NCI-H1694 (cell line): ENCODE measurements at places on chromosomes 4 and X.

GRCh38 chr4:121696170-121696580 lies 605 bp downstream of the ANXA5 start:
- DNase-seq = no peak

DNA sequence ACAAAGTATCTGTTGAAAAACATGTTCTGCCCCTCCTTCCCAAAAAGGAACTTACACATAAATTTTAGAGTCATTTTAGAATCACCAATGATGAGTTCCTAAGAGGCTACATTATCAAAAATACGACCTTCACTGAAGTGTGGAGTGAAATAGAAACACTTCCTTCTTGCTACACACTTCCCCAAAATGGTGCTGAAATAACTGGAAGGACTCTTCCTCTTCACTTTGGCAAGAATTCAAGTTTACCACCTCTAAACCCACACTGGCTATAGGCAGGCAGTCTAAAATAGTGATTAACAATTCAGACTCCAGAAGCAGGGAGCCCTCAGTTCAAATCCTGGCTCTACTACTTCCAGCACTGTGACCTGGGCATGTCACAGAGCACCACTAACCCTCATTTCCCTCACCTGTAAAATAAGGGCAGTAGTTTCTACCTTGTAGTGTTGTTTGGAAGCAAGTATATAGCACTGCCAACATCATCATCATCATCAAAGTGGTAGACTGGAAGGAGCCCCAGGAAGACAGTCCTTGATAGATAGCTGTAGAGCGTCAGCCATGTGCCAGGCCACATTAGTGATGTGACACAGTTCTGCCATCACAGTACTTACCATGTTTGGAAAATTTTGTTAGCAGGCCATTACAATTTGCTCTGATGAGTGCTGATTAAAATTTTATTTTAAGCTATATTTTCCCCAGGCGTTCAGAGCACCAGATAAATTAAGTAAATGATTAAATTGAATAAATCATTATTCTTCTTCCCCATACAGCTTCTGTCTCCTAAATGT lies 103.3 kb downstream of the PARM1 start:
- no peak for DNase-seq

DNA sequence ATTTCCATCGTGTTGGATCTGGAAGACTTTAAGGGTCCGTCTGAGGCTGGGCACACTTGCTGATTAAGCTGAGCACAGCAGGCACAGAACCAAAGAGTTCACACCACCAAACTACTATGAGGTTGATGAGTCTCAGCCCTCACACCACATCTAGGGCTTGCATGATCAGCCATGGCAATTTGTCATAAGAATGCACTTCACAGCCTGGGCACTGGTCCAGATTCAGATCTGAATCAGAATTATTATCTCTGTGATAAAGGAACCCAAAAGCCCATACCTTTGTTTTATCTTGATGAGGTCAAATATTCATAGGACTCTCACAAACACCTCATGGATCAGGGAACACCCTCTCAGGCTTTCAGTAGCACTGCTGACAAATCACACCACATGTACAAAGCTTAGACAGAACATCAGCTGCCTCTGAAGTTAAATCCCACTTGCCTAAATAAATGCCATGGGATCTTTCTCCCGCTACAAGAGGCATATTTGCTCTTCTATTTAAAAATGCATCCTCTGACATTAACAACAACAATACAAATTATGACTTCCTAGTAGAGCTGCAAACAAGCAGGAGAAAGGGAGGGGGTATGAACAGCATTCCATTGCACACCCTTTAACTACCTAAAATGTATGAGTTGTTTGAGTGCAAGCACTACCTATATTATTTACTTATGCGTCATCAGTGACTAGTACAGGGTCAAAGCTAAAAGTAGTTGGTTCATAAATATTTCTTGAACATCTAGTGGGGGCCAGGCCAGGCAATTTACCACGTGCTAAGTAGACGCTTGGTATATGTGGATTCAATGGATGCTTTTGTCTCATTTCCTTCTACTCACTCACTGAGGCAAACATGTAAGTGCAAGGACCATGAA lies 186.3 kb upstream of the FGF13 start:
- DNase-seq = no peak

- no peak for DNase-seq
Observed at GRCh38 chr4:13891544-13891939, 264.0 kb upstream of the BOD1L1 start.

DNA sequence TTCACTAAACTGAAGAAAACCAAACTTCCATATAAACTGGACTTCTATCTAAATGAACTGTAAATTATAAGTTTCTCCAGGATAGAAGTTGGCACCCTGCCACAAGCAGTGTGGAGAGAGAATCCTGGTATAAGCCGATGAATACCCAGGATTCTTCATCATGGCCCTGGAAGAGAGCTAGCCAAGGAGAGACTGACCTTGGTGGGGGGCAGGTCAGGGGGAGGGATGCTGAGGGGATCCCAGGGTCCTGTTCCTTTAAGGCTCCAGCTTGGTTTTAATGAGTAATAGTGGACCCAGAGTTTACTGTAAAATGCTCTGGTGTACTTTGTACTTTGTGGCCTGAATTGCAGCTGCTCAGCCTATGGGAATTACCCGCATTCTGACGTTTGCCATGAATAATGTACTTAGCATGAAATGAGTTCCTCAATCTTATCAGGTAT lies 16.9 kb downstream of the RASSF6 start:
- no peak for DNase-seq

DNA sequence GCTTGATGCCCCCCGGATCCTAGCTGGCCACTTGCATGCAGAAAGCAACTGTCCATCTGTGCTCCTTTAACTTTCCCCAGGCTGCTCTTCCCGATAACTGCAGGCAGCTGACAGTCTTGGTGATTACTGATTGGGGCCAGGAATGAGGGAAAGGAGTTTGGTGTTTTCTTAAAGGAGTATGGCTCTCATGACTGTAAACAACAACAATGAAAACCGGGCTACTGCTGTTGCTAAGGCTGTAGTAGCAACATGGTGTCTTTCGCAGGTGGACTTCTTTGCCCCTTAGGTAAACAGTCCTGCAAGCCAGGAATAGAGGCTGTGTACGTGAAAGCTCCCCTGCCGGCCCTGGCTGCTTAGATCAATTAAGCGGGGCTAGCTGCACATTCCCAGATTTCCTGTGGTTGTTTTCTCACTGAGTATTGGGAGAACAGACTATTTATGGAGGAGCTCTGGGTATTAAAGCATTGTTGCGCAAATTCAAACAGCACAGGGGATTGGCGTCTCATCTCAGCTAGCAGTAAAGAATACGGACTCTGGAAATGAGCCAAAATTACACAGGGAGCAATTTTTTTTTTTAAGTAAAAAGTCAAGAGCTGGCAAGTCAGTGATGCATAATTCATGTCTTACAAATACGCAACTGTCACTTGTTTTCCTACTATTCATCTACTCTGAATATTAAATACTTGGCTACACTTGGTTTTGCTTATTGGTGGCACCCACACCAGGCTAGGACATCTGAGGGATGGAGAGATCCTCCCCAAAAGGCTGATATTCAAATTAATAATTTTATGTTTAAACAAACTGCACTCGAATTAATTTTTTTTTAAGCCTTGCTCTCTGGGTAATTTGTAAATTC lies 61.6 kb upstream of the NAP1L5 start:
- DNase-seq = no peak

GRCh38 chrX:110012818-110013485 lies 10.0 kb downstream of the TMEM164 start:
- DNase-seq = no peak

- DNase-seq = no peak
Observed at GRCh38 chr4:135244696-135245095, 1043.1 kb upstream of the PABPC4L start.

DNA sequence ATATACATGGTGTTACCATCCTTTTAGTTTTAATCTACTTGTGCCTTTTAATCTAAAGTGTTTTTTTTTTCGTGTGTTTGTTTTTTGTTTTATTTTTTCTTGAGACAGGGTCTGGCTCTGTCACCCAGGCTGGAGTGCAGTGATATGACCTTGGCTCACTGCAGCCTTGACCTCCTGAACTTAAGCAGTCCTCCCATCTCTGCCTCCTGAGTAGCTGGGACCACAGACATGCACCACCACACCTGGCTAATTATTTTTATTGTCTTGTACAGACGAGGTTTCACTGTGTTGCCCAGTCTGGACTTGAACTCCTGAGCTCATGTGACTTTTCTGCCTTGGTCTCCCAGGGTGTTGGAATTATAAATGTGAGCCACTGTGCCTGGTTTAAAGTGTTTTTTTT lies 33.1 kb downstream of the BMP2K start:
- DNase-seq = no peak

DNA sequence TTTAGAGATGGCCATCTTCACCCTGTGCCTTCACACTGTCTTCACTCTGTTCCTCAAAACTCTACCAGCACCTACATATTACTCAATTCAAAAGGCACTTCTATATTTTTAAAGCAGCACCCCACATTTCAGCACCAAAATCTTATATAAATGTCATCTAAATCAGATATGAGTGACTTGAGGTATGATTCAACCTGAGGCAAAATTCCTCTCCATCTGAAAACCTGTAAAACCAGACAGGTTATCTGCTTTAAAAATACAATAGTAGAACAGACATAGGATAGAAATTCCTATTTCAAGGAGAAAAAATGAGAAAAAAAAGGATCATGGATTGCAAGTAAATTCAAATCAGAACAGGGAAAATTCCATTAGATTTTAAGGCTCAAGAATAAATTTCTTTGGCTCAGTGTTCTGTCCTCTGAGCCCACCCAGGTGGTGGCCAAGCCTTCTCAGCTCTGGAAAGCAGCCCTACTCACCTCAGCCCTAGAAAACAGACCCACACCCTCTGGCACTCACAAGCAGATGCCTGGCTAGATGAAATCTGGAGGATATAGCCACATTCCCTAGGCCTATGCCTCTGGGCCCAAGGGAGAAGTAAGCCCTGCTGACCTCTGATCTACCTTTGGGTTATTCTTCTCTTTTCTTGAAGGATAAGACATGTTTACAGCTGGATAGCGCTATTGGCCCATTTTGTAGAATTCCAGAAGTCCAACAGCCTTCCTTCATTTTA lies 240.4 kb upstream of the ZCCHC13 start:
- DNase-seq = no peak

DNA sequence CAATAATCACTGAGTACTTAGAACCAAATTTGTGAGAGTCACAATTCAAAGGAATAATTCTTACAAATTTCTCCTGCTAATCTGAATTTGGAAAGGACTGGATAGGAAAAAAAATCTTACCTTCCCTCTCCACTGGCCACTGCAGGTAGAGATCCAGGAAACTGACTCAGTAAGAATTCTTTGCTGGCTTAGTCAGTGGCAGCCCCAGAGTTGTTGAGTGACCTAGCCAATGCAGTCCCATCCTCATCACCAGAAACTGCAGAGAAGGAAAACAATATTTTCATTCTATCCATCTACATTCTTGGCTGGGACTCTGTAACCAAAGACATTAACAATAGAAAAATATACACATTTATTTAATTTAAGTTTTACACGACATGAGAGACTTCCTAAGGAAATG lies 572.0 kb downstream of the ADGRL3 start:
- no peak for DNase-seq
